ENCODE measurements at places on chromosomes 12 and 14. TPM values are rescaled to one million over a fixed set of nuclear protein-coding genes. Genes with fewer than 3 reads are reported as not detected.

- DNase-seq = no peak
These were observed 503.7 kb downstream of the SLC6A15 start for GRCh38 chr12:84408936-84409335.

GRCh38 chr14:91123201-91123600 lies 9.3 kb downstream of the DGLUCY start:
- DNase-seq = no peak

DNA sequence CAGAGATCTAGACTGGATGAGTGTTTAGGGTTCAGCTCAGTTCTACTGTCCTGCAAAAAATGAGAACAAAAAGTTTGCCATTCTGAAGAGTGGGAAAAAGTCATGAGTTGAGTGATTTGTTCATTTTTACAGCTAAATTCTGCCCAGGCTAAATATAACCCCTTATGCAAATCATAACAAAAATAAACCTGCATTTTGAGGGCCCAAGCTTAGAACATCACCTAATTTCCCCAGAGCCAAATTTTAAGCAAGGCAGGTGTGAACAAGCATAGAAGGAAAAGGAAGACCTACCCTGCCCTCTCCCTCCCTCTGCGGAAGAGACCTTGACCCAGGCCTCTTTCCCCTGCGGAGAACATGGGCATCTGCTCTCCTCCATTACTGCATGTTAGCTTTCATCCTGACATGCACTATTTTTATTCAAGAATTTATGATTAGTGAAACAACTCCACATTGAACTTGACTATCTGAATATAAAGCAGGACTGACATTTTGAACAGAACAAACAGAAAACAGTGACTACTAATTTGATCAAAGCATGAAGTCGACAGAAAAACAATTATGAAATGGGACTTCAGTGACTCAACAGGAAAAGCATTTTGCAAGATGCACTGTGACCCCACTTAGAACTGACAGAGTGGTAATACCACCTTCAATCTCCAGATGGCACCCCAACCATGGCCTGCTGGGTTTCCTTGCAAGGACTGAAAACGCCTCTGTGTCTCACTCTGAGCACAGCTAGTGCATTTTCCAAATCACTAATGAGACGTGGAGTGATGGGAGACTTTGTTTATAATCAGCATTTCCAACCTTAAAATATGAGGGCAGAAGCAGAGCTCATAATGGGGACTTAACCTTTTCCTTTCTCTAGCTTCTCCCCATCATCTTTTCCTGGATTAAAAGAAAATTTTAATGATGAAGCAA lies 30.9 kb upstream of the SELPLG start:
- DNase-seq = peak; percentile 80

GRCh38 chr12:123041811-123042655 lies 61.6 kb downstream of the ARL6IP4 start:
- DNase-seq = peak; percentile 41

- no peak for DNase-seq
These were observed 106.5 kb downstream of the ZC3H14 start for GRCh38 chr14:88669346-88669745.

GRCh38 chr12:96034621-96035282 lies 635 bp downstream of the LTA4H start:
- DNase-seq = peak; percentile 45

- no peak for DNase-seq
These were observed 45.9 kb downstream of the PPP1R13B start for GRCh38 chr14:103801459-103801858.

- DNase-seq = peak; percentile 38
These were observed 428.1 kb downstream of the NRXN3 start for GRCh38 chr14:78598046-78598920.

- no peak for DNase-seq
These were observed 33.4 kb upstream of the TXNRD1 start for GRCh38 chr12:104182144-104182543.

- DNase-seq = no peak
These were observed 55.4 kb downstream of the OTX2 start for GRCh38 chr14:56754921-56755320.

DNA sequence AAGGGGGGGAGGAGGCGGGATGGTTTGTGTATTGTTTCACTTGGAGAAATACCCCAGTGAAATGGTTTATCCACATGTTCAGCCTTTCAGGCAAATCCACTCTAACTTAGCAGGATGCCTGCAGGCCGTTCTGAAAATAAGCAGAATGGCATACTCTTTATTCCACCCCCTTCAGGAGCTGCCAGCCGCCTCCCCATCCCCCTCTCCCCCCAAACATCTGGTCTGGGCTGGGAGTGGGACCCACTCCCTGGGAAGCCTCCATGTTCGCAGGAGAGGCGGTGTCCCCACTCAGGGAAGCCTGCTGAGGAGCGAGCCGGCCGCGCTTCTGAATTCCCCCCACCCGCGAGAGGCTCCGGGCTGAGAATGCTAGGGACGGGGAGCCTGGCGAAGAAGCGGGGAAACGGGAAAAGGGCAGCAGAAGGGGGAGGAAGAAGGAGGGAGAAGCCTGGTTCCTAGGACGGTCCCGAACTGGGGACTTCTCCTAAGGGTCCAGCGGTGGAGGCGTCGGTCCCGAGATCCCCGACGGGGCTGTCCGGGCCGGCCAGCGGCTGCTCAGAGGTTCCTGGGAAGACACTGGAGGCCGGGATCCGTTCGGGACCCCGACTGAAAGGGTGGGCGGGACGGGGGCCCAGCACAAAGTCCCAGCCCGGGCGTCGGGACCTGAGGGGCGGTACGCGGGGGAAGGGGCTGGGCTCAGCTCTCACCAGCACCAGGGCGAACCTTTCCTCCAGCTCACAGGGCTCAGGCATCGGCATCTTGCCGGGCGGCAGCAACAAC lies 666 bp downstream of the FMNL3 start:
- DNase-seq = no peak

- DNase-seq = no peak
These were observed 52.0 kb upstream of the RIMBP2 start for GRCh38 chr12:130768120-130768519.

GRCh38 chr14:69712599-69713088 lies 54.3 kb upstream of the SRSF5 start:
- no peak for DNase-seq

DNA sequence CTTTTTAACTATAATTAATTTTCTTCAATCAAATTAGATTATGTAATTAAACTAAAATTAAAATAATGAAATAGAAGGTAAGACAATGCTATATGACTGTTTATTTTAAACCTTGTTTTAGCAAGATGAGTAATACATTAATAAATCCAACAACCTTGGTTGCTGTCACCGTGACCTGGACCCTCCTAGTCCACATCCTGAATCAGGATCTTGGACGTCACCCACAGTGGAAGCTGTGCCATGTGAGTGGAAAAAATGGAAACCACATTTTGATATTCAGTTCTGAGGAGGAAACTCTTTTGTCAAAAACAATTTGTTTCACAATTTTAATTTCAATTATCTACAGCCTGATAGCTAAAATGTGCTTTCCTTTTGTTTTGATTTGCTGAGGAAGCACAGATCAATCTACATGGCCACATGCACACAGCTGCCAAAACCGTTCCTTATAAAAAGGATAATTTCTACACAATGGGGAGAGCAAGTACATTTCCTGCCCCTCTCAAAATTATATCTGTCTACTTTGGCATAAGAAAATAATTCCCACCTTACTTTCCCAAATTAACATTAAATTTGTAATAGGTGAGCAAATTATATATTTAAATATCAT lies 255.5 kb downstream of the RASSF9 start:
- DNase-seq = no peak

- DNase-seq = no peak
These were observed 186.7 kb upstream of the NEDD1 start for GRCh38 chr12:96720363-96720705.

DNA sequence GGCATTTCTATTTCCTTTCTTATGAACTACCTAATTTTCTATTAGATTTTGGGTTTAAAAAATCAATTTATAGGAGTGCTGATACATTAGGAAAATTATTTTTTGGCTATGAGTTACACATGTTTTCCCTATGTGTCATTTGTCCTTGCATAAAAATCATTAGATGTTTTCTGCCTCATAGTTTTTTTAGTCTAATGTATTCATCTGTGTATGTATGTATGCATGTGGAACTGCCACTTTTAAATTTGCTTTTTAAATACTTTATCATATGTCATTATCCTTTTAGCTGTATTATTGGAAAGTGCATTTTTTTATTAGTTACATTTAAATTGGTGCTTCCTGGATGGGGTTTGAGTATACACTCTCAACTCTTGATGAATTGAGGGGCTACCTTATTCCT lies 78.7 kb upstream of the CEP83 start:
- DNase-seq = no peak

DNA sequence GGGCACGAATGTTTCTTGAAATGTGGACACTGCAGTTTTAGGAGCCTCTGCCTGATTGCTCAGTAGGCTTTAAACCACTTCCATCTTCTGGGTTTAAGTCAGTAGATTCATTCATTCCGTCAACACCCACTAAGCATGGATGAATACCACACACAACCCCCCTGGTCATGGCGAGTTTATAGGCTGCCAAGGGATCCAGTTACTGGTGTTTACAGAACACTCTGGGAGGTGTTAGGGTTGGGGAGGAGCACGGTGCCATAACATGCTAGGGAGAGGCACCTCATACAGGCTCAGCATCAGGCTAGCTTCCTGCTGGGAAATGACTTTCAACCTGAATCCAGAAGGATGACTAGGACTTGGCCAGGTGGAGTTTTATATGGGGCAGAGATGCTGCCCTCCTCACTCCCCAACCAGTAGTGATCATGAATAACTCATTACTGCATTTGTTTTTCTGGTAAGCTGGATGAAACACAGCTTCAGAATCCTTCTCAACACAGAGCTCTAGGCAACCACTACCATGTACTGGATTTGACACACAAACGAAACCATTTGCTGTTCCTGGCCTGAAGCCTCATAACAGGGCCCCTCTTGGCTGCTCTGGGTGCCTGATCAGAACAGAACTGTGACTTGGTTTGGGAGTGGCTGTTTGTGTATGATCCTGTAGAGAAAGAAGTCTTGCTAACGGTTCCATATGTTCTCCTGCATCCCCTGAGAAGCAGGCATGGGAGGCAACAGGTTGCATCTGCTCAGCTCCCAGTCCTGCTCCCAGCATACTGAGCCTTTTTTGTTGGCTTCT lies 47.9 kb downstream of the FBXW8 start:
- DNase-seq = no peak

GRCh38 chr12:87428701-87429277 lies 600.4 kb downstream of the C12orf50 start:
- no peak for DNase-seq

- no peak for DNase-seq
These were observed 25.2 kb upstream of the PPFIBP1 start for GRCh38 chr12:27498761-27499160.

- no peak for DNase-seq
These were observed 9.6 kb downstream of the ITPR2 start for GRCh38 chr12:26823390-26823789.

DNA sequence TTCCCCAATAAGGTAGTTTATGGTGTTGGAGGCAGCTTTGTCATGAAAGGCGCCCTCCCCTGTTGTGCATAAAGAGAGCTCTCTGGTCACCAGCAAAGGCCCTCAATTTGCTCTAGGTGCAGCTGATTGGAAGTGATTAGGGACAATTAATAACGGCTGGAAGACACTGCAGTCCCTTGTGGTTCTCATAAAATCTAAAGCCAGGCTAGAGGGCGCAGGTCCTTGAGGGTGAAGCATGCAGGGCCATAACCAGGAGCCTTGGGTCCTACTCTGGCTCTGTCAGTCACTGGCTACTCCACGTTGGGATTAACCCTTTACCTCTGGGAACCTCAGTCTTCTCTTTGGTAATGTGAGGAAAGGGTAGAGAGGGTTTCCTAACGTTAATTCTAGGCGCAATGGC lies 1.9 kb downstream of the DAAM1 start:
- DNase-seq = no peak

DNA sequence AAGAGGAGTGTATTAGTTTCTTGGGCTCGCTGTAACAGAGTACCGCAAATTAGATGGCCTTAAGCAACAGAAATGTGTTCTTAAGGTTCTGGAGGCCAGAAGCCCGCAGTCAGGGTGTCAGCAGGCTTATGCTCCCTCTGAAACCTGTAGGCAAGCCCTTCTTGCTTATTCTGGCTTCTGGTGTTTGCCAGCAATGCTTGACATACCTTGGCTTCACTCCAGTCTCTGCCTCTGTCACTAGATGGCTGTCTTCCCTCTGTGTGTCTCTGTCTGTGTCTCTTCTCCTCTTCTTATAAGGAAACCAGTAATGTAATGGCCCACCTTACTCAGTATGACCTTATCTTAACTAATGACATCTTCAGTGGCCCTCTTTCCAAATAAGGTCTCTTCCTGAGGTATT lies 85.1 kb downstream of the DERA start:
- no peak for DNase-seq

- DNase-seq = no peak
These were observed 51.0 kb upstream of the PRB2 start for GRCh38 chr12:11446372-11446771.

- DNase-seq = no peak
These were observed 9.1 kb downstream of the SH2B3 start for GRCh38 chr12:111414711-111415252.

DNA sequence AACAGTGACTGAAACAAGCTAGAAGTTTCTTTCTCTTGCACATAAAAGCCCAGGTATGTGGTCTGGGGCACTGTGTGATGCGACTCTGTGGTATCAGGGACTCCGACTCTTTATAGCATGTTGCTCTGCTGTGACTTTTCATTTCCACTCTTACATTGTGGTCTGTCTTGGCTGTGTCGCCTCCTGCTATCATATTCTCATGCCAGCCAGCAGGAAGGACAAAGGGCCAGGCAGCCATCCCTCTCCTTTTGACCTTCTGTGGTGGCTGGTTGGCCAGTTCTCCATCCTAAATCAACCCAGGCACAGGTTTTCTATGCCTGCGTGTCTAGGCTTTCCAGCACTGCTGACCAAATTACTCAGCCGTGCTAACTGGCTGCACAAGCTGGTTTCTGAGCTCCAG lies 8.0 kb downstream of the ACAD10 start:
- DNase-seq = no peak

The IL22 gene
- not detected for polyA plus RNA-seq

The BICDL1 gene
- polyA plus RNA-seq = 62.4 TPM

The GZMH gene
- polyA plus RNA-seq = 0.11 TPM

The FGF23 gene
- not detected for polyA plus RNA-seq

The TAS2R9 gene
- polyA plus RNA-seq = not detected

The SPTB gene
- polyA plus RNA-seq = 13.6 TPM

The NEUROD4 gene
- polyA plus RNA-seq = not detected

The PPM1H gene
- polyA plus RNA-seq = 26.9 TPM

The FERMT2 gene
- 191 TPM for polyA plus RNA-seq

The SLC22A17 gene
- 50.0 TPM for polyA plus RNA-seq

The GRIP1 gene
- 26.7 TPM for polyA plus RNA-seq

The AHNAK2 gene
- polyA plus RNA-seq = 1.7 TPM

The PPP1CC gene
- 177 TPM for polyA plus RNA-seq

Data from renal cortex interstitium (tissue), 15 donors.